ENCODE measurements at places on chromosomes 3 and 15.
A peak's percentile ranks its signal among the peaks of the same experiment; 100 is the strongest.

GRCh38 chr3:66638717-66639116 lies 137.9 kb upstream of the LRIG1 start:
- no peak for DNase-seq

- no peak for DNase-seq
Observed at GRCh38 chr3:120730576-120731542, 11.5 kb downstream of the RABL3 start.

DNA sequence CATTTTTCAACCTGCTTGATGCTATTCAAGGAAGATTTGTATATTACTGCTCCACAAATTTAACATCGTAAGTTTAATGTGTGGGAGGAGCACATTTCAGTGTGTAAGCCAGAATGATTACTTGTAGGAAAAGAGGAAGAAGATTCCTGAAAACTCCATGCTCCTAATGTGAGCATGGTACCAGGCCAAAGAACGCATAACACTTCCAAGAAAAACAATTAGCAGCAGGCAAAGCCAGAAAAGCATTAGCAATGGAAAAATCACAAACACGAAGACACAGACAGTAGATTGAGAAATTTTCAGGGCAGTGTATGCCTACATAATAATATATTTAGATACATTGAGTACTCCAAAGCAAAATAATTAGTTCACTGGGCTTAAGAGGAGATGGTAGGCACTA lies 96.6 kb upstream of the CBLB start:
- DNase-seq, result no peak

- DNase-seq, result no peak
Observed at GRCh38 chr15:36591536-36592411, 12.3 kb downstream of the CDIN1 start.

DNA sequence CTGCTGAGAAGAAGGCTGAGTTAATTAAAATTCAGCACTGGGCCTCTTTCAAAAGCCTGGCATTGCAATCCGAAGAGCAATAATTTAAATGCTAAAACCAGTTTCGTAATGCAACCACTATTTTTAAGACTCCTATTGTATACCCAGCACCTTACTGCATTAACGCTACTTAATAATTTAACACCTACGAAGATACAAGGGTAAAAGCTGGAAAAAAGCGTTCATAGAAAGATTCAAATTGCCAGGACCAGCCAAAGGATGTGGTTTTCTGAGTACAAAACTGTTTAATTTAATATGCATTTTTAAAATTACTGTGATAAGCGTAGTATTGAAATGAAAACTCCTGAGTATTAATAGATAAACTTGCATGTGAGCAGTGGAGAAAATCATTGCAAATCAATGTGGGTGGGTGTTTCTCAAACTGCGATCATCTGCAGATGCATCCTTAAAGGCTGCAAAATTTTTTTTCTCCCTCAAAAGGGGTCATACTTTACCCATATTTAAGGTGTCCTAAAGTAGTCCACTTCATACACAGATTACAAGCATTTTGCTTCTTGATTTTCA lies 12.9 kb upstream of the RASGRP1 start:
- DNase-seq, result no peak

- DNase-seq, result no peak
Observed at GRCh38 chr3:137963463-137963862, 46.5 kb upstream of the CLDN18 start.

GRCh38 chr15:43242616-43243015 lies 21.8 kb upstream of the EPB42 start:
- no peak for DNase-seq

DNA sequence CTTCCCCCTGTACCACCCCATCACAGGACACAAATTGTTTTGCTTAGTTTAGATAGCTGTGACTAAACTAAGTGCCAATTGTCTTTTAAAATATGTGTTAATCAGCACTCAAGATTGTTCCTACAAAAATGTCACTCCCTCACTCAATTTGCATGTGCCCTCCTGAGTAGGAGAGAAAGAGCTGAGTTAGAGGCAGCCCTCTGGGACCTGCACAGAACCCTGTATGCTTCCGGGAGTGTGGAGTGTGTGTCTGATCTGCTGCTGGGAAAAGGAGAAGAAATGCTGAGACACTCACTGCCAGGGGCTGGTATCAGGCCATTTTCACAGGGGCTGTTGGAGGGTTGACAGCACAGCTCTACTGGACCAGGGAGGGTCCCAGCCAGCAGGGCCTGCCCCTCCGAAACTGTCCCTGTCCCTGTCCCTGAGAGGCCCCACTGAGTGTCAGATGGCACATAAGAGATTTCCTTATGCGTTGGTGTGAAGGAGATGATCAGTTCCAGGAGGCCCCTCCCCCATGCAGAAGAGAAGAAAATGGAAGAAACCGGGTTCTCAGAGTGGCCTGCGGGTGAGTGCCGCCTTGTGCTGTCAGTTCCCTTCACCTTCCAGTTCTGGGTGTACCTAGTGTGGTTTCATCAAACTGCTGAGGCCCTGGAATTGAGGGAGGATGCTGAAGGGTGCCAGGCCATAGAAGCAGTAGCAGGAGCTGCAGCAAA lies 3.9 kb upstream of the B3GNT5 start:
- no peak for DNase-seq

- DNase-seq, result no peak
Observed at GRCh38 chr3:155323063-155323666, 29.7 kb upstream of the STRIT1 start.

GRCh38 chr3:173404156-173404555 lies 6.6 kb downstream of the NLGN1 start:
- no peak for DNase-seq

DNA sequence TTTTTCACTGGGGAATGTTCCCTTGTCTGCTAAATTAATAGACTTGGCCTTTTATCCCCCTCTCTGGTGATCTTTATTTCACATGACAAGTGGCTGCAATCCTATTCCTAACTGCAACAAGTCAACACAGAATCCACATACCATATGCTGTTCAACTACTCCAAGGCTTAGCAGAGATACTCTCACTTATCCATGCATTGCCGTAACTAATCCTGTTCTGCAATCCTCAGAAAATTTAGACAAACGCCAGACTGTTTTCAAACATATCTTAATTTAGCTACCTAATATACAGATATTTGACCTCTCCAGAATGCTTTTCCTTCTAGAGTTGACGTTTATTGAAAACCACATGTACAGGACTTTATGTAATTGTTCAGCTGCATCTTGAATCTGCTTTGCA lies 37.9 kb downstream of the EID1 start:
- DNase-seq, result no peak

GRCh38 chr15:92028389-92028724 lies 174.8 kb downstream of the SLCO3A1 start:
- no peak for DNase-seq

- DNase-seq, result peak; percentile 70
Observed at GRCh38 chr3:123026565-123027291, 835 bp downstream of the SEMA5B start.

DNA sequence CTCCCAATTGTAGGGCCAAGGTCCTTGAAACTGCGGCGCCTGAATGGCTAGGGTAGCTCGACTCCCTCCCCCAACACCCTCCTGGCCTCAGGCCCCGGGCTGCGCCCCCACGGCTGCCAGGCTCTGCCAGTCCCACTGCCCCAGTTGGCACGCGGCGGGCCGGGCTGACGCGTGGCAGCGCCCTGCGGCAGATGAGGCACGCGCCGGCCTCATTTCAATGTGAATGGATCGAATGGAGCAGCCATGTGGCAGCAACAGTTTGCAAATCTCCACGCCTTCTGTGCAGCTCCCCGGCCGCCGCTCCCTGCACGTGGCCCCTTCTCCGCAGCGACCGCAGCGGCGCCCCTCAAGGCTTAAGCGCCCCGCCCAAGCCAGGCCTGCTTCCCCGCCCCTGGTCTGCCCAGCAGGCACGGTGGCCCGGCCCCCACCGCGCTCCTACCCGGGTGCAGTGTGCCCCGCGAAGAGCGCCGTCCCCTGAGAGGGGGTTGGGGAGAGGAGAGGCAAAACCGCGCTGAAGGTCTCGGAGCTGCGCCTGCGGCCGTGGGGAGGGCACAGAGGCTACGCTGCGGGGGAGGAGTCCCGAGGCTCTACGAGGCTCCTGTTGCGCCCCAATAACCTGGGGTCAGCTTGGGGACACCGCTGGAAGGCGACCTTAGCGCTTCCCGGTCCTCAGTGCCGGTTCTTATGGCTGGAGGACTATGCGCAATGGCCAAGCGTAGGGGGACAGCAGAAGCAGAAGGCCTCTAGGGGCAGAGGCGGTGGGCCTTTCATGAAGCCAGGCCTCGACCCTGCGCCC lies 3.1 kb upstream of the DLL4 start:
- DNase-seq, result peak; percentile 81

GRCh38 chr15:98807262-98807661 lies 158.9 kb downstream of the IGF1R start:
- DNase-seq, result no peak

- DNase-seq, result no peak
Observed at GRCh38 chr3:9837701-9838582, 5.9 kb downstream of the RPUSD3 start.

GRCh38 chr3:94272016-94272415 lies 209.2 kb downstream of the NSUN3 start:
- DNase-seq, result no peak

DNA sequence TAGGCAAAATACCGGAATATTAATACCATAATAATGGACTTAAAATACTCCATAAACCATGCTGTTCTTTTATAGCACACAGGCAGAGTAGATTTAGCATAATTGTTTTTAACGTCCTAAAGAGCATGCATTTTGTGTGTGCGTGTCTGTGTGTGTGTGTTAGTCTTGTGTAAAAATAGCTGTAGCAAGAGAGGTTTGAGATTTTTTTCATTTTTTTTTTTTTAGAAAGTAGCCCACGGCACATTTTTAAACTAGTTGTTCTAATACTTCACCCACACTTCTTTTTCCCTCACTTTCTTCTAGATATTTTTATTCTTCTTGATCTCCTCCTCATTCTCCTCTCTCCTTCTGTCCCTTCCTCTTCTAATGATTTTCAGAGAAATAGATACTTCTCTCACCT lies 7.5 kb upstream of the ST3GAL6 start:
- DNase-seq, result no peak

DNA sequence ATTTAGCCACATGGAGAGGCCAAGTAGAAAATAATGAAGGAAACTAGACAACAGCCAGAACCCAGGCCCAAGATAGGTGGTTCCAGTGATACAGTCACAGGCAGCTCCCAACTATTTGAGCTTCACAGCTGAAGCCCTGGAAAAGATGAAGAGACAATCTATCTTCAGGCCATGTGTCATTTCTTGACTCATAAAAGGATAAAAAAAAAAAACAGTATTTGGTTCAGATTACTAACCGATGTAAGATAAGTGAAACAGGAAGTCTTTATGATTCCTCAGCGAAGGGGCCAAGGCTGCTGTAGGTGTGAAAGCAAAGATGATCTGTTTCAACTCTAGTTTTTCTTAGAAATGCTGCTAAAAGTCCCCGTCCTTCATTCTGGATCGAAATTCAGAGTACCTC lies 394.6 kb downstream of the ZNF385D start:
- DNase-seq, result no peak

- DNase-seq, result no peak
Observed at GRCh38 chr3:183524476-183524875, 31.0 kb downstream of the KLHL6 start.

DNA sequence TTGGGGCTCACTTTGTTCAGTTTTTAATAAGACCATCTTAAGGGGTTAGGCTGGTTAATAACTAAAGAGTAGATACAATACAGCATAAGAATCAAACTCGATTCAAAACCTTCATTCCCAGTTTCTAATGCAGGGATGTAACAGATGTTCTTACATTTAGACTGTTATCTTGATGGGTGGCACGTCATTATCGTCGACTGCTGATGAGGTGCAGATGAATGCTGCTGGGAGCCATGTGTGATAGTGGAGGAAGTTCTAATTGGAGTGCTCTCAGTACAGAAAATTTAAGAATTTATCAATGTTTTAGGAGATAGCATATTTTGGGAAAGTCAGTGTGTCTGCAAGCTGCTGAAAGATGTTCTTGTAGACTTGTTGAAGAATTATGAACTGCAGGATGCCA lies 331.5 kb downstream of the PTPRG start:
- DNase-seq, result no peak

DNA sequence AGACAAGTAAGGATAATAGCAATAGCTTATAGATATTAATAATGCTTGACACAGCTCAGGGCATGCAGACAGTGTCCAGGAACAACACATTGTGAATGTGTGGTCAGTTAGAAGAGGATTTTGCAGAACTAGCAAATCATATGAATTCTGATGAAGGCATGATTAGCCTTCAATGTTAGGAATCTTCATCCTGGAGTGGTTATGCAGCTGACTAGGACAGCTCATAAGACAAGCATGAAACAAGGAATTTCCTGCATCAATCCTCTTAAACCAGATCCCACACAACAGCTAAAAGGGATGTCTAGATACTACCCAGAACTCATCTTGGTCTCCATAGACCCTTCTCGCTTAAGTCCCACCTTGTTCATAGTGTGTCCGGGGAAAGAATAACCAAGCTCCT lies 499.0 kb upstream of the ATP11B start:
- no peak for DNase-seq

- DNase-seq, result peak; percentile 32
Observed at GRCh38 chr3:126544596-126545281, 14.0 kb downstream of the C3orf22 start.

DNA sequence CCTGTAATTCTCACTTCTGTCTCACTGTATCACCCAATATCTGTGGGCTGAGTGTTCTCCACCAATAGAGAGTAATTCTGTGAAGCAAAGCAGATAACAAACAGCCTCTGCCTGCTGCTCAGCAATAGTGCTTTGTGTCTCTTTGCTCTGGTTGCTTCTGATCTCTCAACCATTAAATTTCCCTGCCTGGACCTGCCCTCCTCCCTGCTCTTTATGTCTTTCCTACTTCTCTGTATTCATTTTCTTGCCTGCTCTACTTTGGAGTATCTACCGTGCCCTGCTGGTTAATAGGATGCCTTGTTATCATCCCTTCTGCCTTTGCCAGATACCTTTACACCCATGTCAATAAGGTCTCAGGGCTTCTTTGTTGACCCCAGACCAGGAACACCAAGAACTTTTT lies 102.9 kb upstream of the CGNL1 start:
- no peak for DNase-seq

DNA sequence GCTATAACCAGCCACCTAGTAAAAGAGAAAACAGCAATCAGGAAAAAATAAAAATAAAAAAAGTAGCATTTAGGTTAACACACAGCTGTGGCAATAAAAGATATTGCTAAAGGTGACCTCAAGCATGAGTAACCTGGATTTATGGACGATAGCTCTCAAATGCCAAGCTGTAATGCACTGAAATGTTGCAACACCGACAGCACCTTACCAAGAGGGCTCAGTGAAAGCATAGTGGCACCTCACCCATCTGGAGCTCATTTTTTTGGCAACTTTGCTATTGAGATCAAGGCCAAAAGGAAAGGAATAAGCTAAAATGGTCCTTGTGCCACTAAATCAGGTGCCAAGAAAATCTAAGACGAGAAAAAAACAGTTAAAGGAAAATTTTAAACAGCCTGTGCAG lies 2.5 kb downstream of the HACD2 start:
- DNase-seq, result no peak

- DNase-seq, result no peak
Observed at GRCh38 chr3:106611841-106612240, 743.0 kb upstream of the CBLB start.

- no peak for DNase-seq
Observed at GRCh38 chr3:195139876-195140240, 131.1 kb downstream of the XXYLT1 start.

GRCh38 chr15:46461416-46461815 lies 826.6 kb downstream of the SQOR start:
- DNase-seq, result no peak

GRCh38 chr15:65339416-65339815 lies 34.9 kb downstream of the RNU5B-1 start:
- no peak for DNase-seq

GRCh38 chr3:16311960-16312451 lies 47.0 kb downstream of the OXNAD1 start:
- no peak for DNase-seq
